Tibial artery (tissue), 4 donors: ENCODE measurements at places on chromosomes 7 and 10.
A peak's percentile ranks its signal among the peaks of the same experiment; 100 is the strongest.

DNA sequence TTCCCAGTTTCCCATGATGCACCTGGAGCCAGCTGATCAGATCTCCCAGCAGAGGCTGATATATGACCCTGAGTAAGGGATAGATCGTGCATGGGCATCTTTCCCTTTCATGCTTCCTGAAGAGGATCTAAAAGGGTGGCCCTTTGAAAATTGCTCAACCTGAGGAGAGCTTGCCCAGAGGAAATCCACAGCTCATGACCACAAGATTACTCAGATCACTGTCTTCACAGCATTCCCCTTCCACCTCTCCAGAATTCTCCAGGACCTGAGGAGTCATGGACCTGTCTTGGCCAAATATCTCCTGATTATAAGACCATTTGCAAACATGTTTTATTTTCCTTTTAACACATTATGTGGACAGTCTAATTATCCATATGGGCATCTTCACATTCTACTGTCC, 328.1 kb downstream of the LHFPL3 start:
- no peak for DNase-seq

- DNase-seq, result peak; percentile 78
These were observed 16.9 kb upstream of the ZFAND2A start for GRCh38 chr7:1176891-1177373.

DNA sequence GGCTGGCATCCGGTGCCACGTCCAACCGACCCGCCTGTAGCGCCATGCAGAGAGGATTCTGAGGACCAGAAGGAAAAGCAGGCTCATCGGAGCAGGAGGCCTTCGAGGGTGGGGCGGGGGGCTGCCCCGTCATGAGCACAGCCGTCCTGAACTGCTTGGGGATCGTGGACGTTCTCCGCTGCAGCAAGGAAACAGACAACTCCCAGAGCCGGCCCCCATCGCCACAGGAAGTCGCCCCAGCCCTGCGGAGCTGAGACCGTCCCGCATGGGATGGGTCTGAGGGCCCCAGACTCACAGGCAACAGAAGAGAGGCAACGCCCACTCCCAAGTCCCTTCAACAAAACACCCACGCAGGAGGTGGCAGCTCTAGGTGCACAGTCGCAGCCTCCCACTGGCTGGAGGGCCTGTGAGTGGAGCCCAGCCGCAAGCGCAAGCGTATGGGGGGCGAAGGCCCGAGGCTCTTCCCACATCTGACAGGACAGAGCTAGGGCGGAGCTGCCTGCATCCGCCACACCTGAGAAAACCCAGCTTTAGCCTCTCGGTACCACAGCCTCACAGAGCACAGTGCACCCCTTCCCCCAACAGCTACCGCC, 64.7 kb upstream of the TNRC18 start:
- DNase-seq, result no peak

DNA sequence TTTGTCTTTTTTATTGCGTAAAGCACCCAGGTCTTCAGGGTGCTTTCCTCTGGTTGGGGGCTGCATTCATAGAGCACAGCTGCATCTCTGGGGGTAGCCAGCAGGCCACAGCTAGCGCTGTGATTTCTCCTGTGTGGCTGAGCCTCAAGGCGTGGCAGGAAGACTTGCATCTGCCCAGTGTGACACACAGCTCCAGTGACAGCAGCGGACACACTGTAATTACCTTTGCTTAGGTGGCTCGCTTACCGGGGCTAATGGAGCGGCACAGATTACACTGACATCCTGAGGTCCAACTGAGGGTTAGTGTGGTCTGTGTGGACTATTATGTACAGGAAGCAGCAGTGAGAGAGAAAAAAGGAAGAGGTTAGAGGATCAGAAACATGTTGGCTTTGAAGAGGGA, 27.1 kb downstream of the ABCB4 start:
- no peak for DNase-seq

- no peak for DNase-seq
These were observed 149.2 kb downstream of the FRMD4A start for GRCh38 chr10:14181567-14181936.

- DNase-seq, result no peak
These were observed 600.1 kb upstream of the AUTS2 start for GRCh38 chr7:68998136-68998535.

- no peak for DNase-seq
These were observed 2.9 kb downstream of the LRRTM3 start for GRCh38 chr10:66928776-66929175.

- no peak for DNase-seq
These were observed 301.7 kb downstream of the RPS24 start for GRCh38 chr10:78335371-78335690.

GRCh38 chr10:28624351-28624750, 53.0 kb upstream of the BAMBI start:
- DNase-seq, result no peak

DNA sequence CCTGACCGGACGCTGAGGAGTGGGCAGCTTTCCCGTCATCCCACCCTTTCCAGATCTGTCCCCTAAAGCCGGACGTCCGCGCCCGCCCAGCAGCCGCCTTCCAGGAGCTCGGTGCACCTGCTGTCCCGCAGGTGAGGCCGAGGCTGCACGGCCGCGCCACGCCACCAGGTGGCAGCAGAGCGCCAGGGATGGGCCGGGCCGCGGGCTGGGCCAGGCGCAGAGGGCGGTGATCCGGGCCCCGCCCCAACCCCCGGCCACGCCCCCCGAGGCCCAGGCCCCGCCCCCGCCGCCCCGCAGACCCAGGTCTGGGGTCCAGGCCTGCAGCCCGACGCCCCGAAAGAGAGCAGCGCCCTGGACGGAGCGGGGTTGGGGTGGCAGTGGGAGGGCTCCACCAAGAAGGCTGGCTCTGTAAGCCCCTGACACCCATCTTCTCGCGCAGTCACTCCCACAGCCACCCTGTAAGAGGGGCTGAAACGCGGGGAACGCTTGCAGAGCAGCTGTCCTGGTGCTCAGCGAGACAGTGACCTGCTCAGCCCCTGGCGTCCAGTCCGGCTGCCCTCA, 32.2 kb downstream of the FOXL3 start:
- DNase-seq, result no peak

DNA sequence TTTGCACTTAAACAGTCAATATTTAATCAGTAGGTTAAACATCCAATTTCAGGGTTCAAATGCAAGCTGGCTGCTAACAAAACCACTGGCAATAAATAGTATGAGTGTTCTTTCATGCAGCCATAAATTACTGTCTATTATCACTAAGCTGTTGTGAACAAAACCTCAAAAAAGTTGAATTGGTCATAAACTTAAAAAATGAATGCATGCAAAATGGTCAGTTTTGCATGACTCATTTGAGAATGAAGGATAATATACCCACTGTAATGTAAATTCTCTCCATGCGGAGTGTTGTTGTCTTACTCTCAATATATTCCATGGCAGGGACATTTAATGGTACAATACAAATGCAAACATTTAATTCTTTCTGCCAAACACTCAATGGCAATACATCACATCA, 226.4 kb downstream of the MAGI2 start:
- no peak for DNase-seq

DNA sequence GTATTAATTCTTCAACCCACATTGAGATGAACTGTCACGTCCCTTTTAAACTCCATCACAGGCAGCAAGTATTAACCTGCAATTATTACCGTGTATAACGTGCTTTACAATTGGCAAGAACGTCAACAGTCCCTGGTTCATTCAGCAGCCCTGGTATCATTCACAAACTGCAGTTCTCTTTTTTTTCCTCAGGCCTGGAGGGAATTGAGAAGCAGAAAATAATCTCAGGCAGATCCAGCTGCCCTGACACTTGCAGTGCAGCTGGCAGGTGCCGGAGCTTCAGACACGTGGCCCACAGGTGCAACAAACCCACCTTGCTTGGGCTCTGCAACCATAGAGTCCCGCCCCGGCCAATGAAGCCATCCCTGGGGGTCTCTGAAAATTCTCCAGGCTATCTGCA, 137.3 kb downstream of the PLXNA4 start:
- no peak for DNase-seq
